ENCODE measurements at places on chromosomes 4 and X.

- DNase-seq: no peak
These were observed 420.1 kb downstream of the ZNF674 start for GRCh38 chrX:46125111-46125510.

- no peak for DNase-seq
These were observed 192.0 kb downstream of the HS6ST2 start for GRCh38 chrX:132766452-132766851.

DNA sequence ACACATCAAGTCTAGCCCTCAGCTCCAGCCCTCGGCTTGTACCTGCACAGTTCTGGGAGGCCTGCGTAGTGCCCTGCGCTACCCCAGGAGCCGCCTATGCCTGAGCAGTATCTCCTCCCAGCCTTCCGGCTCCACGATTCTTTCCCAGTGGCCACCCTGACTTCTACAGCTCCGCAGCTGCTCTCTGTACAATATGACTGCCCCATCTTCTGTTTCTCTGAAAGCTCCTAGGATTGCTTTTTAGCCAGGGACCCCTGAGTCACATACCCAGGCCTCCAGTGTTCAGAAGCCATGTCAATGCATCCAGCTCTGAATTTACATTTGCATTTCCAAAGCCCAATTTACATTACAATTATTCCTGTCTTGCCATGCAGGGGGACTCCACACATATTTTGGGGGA lies 135.5 kb downstream of the PJA1 start:
- no peak for DNase-seq

- DNase-seq: no peak
These were observed 14.1 kb upstream of the USO1 start for GRCh38 chr4:75710246-75710645.

DNA sequence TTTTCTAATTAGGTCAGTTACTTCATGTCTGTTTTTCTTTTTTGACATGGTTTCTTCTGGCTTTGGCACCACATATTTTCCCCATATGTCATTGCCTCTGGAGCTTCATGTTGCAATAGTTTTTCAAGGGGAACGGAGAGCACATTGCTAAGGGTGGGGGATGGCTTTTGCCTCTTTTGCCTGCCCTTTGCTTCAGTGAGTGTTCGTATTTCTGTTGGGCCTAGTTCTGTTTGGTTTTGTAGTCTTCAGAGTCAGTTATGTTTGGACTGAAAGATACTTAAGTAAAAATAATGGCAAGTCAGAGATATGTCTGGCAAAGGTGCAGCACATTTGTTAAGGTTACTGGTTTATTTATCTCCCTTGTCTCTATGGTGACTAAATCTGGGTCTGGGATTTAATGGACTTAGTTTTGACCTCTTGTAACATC lies 29.1 kb downstream of the FHL1 start:
- no peak for DNase-seq

GRCh38 chrX:123330229-123330942 lies 146.3 kb downstream of the GRIA3 start:
- no peak for DNase-seq

All from amygdala (tissue), 56 donors.